ENCODE measurements at places on chromosomes 1 and 21. TPM values are rescaled to one million over a fixed set of nuclear protein-coding genes. Genes with fewer than 3 reads are reported as not detected.

DNA sequence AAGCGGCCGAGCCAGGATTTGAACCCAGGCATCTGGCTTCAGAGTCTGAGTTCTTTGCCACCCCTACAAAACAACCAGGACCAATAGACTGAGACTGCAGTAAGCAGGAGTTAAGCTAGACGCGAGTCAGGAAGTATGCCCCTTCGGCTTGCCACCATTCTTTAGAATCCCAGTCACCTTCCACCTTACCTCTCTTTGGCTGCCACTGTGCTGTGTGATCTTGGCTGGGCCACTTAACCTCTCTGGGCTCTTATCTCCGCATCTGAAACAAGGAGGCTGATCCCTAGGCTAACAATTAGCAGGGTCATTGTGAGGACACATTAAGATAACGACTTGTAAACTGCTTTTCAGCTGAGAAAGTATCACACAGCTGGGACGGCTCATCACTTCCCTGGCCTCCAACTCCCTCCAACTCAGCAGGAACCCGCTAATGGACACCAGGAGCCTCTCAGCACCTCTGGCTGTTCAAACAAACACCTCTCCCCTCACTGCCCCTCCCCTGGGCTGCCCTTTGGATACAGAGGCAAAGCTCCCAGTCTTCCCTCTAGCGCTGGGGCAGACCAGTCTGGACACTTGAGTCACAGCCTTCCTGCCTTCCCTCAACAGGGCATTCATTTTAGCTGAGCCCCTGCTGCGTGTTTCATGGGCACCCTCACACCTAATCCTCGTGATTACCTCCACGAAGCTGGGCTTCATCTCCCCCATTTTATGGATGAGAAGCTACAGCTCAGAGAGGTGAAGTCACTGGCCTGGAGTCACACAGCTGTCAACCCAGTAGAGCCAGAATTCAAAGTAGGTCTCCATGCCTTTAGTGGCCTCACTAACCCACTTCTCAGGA, 83.2 kb downstream of the CAMK2N1 start:
- no peak for DNase-seq

DNA sequence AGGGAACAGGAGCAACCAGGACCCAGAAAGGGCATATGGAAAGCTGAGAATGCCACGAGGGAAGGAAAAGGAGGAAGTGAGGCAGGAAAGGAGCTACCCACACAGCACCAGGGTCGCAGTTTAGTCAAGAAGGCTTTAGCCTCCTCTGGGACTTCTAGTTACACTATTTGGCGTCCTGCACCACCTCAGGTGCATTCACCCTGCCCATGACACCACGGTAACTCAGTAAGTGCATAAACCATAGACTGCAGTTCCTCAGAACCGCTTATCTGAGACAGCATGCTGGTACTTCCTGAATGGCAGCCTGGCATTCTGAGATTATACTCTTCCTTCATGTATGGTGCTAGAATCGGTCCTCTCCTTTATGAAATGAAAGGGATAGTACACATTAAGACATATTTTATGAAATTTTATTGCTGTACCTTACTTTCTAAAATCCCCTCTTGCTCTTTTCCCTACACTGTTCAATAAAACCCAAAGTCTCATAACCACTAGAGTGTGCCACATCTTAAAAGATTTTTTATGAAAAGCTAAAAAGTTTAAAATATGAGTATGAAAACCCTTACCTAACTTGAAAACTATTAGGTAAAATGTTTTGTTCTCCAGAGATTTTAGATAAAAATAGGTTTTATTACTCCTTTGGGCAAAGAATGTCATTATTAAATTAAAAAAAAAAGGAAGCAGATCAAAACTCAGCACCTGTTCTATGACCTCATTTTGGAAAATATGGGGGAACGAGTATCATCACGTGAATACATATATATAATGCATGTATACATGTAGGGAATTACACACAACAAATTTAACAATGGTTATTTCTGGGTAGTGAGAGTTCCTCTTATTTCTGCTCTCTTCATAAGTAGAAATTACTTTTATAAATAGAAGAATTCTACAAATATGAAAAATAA, 67.3 kb downstream of the VAV3 start:
- no peak for DNase-seq

NEK2 gene
- total RNA-seq = not detected

ACTL8 gene
- total RNA-seq = not detected

PALMD gene
- total RNA-seq = 29.1 TPM

- DNase-seq = no peak
Observed at GRCh38 chr1:12490532-12491142, 127.4 kb downstream of the DHRS3 start.

KRTAP7-1 gene
- not detected for total RNA-seq

DNA sequence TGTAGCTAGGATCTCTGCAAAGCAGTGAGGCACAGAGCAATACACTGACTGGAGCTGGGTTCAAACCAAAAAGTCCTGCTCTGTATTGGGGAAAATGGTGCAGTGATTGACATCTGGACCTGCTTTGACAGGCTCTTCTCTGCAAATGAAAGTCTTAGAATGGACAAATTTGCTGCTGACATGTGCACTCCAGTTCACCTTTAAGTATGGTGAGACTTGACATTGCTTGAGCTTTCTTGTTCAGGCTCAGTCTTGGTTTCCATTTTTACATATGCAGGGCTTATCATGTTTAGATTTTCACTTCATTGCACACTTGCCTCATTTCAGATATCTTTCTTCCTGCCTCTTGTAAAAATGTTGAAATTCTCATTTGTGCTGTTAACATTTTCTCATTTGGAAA, 1655.0 kb downstream of the MRPL39 start:
- DNase-seq = no peak

DNA sequence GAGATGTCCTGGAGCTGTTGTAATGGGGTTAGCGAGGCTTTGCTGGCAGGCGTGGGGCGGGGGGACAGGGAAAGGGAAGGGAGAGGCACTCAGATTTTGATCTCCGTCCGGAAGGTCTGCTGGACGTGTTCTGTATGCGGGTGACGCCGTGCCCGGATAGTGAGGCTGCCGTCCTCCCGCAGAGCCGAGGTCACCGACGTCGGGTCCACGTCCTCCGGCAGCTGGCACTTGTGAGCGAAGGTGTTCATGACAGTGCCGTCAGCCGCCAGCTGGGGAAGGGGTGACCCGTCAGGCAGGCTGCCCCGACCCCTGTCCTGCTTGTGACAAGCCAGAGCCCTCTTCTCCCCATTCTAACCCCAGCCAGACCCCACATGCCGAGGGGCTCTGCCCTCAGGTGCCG, 2.4 kb downstream of the HSPB7 start:
- DNase-seq = no peak

DNA sequence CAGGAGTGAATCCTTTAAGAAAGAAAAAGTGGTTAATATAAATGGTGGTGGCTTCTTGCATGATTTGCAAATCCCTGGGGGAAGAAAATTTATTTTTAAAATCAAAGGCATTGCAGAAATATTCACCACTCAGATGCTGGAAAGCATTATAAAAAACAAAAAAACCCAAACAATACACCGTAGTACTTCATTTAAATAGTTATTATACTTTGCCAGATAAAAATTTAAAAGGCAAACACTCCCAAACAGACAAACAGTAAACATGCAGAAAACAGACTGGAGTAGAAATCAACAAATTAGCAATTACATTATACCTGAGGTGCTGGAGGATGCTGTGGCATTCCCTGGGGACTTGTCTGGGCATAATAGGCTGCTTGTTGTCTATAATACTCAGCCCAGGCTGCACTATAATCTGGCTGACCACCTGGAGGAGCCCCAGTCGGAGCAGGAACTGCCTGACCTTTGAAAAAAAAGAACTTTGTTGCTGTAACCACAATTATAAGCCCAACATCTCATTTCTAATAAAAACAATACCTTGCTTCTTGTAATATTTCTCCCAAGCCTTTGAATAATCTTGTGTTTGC, 29.9 kb downstream of the FUBP1 start:
- DNase-seq = no peak

DNA sequence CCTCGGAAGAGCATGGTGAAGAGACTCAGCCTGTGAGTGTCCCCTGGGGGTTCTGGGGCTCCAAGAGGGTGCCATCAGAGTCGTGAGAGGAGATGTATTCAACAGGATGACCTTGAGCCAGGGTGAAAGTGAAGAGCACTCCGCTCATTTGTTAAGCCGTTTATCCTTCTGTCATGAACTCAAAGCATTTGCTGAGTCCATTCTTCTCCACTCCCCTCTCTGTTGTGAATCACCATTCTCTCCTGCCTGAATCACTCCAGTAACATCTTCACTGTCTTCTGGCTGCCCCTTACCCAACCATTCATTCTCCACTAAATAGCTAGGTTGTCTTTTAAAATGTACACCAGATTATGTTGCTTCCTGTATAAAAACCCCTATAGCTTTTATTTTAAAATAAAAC, 102.2 kb downstream of the RGL1 start:
- no peak for DNase-seq

GRCh38 chr1:8285103-8285502, 32.8 kb upstream of the SLC45A1 start:
- DNase-seq = no peak

LCE1E gene
- not detected for total RNA-seq

TMEM61 gene
- total RNA-seq = 1.4 TPM

DNA sequence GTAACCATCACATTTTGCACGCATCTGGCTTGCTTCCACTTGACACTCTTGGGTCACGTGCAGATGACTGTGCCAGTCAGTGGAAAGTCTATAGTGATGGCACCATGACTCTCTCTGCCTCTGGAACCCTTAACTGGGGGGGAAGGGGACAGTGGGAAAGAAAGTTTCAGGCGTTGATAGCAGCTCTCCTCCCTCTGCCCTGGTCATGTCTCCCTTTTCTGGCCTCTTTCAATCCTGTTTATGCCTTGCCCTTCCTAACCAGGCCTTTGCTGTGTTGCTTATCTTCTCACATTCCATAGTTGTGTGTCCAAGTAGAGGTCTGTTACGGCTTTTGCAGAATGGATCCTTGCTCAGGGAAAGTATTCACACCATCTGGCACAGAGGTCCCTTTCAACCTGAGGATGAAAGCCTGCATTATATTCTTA, 93.5 kb downstream of the NRDC start:
- no peak for DNase-seq

HTR6 gene
- not detected for total RNA-seq

GRCh38 chr21:33362044-33362555, 37.3 kb downstream of the IFNAR1 start:
- DNase-seq = no peak

DNA sequence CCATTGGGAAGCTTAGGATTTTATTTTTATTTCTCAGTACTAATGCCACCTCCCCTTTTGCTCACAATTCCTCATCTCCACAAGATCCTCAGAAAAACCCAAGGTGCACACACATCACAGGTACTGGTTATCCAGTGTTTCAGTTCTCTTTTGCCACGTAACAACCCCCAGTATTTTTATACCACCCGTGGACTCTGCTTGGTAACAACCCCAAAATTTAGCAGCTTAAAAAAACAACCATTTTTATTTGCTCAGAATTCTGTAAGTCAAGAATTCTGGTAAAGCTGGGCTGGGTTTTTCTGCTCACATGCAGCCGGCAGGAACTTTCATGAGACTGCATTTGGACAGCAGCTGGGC, 180.0 kb downstream of the KAZN start:
- DNase-seq = no peak

TCP10L gene
- 0.18 TPM for total RNA-seq

- no peak for DNase-seq
Observed at GRCh38 chr1:182955596-182956588, 2.9 kb upstream of the SHCBP1L start.

- no peak for DNase-seq
Observed at GRCh38 chr1:15198684-15199083, 45.1 kb downstream of the TMEM51 start.

- no peak for DNase-seq
Observed at GRCh38 chr1:103424650-103425049, 100.8 kb upstream of the RNPC3 start.

VTCN1 gene
- total RNA-seq = 43.7 TPM

- DNase-seq = no peak
Observed at GRCh38 chr1:9882296-9882944, 27.6 kb downstream of the CTNNBIP1 start.

DNA sequence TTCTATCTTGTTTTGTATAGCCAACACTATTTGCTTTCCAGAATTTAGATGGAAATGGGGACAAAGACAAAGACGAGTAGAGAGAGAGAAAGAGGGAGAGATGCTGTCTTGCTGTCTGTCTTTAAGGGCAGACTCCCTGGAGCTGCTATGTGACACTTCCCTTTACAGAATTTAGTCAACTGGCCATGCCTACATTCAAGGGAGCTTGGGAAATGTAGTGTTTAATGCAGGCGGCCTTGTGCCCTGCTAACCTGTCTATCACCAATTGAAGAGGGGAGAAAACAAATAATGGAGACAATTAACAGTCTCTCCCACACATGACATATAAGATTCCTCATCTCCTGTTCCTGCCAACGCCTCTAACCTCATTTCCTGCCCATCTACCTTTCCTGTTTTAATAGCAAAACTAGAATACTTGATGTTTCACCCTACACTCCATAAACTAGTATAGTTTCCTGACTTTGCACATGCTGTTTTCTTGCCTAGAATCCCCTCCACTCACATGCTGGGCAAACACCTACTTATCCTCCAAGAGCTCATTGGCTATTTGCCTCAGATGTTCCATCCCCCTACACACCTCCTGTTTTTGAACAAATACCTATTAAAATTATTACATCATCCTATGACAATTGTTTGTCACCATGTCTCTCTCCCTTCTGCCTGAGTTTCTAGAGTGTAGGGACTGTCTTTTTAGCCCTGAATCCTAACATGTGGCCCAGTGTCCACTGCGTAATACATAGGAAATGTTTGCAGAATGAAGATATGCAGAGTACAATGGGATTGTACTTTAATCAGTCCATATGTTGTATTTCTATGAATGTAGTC, 117.2 kb downstream of the SLC25A24 start:
- DNase-seq = no peak

DNA sequence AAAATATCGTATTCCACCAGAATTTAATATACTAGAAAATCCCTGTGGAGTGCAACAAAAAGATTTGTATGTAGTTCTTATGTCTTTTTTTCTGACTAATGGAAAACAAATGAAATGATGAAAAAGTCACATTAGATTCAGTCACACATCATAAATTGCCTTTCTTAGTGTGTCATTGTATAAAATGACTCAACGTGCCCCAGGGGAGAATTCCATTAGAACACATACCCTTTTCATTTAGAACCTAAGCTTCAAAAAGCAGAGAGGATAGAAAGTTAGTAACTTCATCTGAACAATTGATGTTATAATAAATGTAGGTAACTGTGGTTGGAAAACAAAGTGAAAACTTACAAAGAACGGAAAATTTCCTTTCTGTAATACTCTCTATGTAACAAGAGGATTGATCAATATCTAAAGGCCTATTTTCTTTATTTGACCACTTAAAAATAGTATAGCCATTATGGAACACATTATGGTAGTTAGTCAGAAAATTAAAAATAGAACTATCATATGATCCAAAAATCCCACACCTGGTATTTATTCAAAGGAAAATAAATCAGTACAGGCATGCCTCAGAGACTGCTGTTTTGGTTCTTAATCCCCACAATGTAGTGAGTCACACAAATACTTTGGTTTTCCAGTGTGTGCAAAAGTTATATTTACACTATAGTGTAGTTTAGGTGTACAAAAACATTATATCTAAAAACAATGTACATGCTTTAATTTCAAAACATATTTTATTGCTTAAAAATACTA, 1016.1 kb downstream of the KCNT2 start:
- no peak for DNase-seq

Measured in ureter (tissue), 1 donor.